ENCODE measurements at places on chromosomes 7 and 10.

GRCh38 chr10:132321726-132322125 lies 10.3 kb upstream of the LRRC27 start:
- no peak for DNase-seq

DNA sequence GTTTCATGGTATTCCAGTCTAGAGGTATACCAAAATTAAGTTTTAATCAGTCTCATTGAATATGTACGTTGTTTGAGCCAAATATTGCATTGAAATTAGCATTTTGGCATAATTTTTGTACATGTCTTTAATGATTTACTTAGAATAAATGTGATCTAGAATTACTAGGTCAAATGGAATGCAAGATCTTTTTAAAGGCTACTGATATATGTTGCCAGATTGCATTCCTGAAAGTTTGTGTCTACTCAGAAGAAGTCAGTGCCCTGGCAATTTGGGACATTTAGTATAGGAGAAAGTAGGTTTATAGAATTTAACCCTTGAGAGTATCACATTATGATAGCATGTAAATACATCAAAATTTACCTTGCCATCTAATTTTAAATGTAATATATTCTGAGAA lies 32.4 kb downstream of the KMT2E start:
- DNase-seq: no peak

DNA sequence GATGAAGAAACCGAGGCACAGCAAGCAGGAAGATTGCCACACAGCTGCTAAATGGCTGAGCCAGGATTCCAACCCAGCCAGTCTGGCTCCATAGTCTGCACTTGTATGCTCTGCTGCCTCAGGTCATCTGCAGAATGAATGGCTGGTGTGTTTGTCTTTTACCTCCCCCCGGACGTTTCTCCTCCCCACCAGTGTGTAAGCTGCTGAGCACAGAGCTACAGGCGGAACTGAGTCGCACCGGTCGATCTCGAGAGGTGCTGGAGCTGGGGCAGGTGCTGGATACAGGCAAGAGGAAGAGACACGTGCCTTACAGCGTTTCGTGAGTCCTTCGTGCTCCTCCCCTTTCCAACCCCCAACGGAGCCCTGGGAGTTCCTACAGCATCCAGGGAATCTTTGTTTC lies 2.6 kb downstream of the CNPY4 start:
- DNase-seq: no peak

DNA sequence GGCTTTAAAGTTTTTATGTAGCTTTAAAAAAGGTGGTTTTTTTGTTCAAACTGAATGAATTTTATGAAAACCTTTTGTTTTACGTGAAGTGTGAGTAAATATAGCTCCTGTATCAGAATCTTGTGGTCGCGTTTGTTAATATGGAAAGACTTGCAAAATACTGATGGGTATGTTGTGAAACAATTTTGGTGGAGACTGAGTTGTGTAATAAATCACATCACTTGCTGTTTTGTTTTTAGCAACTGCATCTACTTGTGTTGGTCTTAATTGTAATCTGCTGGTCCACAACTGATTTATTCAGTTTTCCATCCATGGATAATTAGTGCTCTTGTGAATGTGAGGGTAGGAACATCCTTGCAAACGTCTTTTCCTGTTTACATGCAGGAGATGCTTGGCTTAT lies 10.5 kb downstream of the PLXDC2 start:
- no peak for DNase-seq

DNA sequence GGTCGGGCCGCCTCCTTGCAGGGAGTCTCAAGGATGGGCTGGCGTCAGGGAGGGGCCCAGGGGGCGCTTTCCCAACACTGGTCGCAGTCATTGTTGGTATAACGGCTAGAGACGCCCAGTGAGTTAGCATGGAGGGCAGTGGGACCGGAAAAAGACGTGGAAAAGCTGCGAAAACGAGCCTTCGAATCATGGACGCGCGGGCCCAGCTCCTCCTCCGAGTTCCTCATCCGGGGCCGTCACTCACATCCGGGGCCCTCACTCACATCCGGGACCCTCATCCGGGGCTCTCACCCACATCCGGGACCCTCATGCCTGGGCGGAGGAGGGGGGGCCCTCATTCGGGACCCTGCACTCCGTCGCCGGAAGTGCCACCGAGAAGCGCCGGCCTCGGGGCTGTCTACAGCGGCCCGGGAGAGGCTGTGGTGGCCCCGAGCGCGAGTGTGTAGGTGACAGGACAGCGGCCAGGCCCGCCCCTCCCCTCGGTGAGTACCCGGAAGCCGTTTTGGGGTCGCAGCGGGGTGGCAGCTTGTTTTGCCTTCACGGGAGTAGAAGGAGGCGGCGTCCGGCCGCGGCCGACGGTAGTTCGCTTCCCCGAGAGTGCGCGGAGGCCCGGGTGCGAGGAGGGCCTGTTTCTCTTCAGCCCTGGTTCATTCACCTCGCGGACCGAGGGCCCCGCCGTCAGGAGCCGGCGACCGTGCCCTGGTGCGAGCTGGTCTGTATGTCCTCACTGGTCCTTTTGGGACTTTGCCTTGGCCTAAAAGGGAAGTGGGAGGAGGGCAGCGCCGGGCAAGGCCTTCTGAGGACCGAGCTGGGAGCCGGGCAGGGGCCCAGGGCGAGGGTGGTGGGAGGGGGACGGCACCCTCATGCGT lies at the start of gene ZNF655:
ZNF655 (plus strand) TSS at position 337 of the 869 bp plus-strand sequence. CDS start 1,918 bp downstream, outside the sequence.
- peak; percentile 95 for DNase-seq

DNA sequence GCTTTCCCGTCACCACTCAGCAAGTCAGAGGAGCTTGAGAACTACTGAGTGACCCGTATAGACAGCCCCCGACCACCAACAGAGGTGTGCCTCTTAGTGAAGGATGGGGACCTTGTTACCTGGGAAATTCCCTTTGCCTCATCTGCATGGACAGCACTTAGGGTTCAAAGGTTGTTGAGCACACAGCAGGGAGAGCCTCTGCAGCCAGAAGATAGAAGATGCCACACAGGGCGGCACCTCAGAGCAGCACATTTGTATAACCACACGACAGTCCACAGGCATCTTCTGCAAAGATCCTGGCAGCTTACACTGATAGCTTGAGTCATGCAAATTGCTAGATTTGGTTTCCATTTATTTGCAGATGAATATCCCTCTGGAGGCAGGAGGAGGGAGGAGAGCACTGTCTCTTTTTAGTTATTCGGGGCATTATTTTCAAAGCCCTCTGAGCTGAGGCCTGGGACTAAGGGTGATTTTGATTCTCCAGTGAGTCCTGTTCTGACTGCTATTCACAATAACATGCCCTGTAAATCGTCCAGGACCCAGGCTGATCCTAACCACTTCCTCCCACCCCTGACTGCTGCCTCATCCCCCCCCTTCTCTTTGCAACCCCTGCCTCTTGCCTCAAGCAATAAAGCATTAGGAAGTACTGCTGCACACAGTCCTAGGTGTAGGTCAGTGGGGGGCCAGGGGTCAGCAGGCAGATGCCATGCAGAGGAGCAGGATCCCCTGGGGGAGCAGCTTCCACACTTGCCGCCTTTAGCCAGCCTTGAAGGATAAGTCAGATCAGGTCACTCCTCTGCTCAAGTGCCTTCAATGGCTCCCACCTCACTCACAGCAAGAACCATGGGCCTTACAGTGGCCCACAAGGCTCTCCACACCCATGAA lies 24.6 kb upstream of the INMT start:
- DNase-seq: peak; percentile 50

DNA sequence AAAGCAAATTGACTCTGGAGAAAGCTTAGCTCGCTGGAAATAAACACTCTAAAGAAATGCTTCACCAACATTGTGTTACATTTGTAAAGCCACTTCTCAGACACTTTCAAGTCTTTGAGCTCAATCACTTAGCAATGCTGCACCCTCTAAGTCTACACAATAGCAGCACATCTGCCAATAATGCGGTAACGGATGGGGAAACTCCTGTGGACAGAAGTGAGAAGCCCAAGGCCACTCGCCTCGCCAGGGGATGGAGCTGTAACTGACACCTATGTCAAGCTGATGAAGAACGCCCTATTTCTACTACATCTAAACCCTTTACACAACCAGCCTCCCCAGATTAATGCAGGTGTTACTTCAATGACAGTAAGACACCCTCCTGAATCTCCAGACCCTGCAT lies 167.7 kb downstream of the SFMBT2 start:
- DNase-seq: no peak

- no peak for DNase-seq
Observed at GRCh38 chr10:52217531-52217930, 96.5 kb upstream of the DKK1 start.

- DNase-seq: no peak
Observed at GRCh38 chr7:83879063-83879462, 230.1 kb upstream of the SEMA3E start.
